IPS DF 6.9 (cell line): ENCODE measurements at places on chromosomes 12 and 14.

DNA sequence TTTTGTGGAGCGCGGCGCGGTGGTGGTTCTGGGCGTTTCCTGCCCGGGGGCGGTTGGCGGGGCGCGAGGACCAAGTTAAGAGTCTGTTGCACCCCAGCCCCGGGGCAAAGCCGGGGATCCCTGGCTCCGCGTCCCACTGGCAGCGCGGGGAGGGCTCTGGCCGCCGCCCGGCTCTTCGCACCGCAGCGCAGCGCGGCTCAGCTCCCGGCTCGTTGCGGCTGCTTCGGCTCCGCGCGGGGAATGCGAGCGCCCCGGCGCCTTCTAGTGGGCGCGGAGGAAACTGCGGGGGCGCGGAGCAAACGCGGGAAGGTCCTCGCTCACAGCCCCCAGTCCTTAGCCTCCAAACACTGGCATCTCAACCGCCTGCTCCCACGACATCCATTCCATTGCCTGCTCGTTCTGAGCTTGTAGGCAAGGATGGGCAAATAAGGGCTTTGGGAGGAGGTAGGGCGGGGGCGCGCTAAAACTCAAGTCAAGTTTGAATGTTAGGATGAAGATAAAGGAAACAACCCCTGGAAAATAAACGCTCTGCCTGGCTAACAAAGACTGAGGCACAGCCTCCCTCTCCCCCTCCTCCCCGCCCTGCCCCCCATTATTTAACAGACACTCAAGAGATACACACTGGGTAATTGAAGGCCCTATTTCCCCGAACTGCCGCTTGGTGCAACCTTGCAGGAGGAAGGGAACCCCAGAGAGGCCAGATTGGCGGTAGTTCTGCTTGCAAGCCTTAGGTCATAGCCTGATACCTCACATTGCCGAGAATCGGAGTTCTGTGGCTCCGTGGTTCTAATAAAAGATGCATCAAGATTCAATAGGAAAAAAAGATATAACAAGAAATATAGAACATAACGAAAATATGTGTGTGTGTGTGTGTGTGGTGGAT, at the start of gene B4GALNT1:
Gene B4GALNT1 (minus strand): TSS at position 244 of the 883 bp plus-strand sequence. CDS start 1,069 bp downstream, outside the sequence.
- no peak for DNase-seq

GRCh38 chr12:77746096-77746495, 84.6 kb upstream of the NAV3 start:
- DNase-seq = no peak

DNA sequence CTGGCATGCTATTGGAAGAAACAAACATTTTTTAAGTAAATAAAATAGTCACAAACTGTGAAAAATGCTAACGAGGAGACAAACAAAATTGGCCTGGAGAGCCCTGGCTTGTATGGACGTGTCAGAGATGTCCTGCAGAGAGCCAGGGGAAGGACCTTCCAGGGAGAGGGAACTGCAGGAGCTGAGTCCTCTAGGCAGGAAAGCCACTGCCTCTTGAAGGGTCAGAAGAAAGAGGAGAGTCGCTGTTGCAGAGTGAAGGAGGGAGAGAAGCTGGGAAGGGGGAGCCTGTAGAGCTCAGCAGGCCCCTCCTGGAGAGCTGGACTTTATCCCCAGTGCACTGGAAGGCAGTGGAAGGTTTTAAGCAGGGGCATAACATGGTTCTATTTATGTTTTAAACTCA, 80.3 kb upstream of the PWP1 start:
- DNase-seq = no peak

- DNase-seq = no peak
These were observed 520.7 kb downstream of the TRHDE start for GRCh38 chr12:72792889-72793288.
